RWPE1 (cell line): ENCODE measurements at places on chromosomes 5 and 9.
A peak's percentile ranks its signal among the peaks of the same experiment; 100 is the strongest.

DNA sequence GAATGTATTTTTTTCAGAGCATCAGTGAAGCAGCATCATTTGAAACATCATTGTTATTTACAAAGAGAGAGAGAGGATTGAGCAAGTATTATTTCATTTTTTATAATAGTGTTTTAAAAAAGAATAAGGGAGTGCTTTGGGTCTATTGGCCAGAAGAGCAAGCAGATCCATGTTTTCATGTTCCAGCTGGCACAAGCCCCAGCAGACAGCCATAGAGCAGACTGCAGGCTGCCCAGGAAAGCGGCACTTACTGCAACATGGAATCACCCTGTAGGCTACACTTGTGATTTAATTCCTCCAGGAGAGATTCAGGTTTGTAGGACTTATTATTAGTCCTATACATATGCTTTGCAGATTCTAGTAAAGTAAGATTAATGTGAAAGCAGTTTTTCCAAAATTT, 407.0 kb upstream of the GRAMD2B start:
- DNase-seq: no peak

GRCh38 chr5:73747696-73748380, 121.8 kb downstream of the ARHGEF28 start:
- DNase-seq: no peak

GRCh38 chr5:76471406-76471805, 68.3 kb downstream of the IQGAP2 start:
- no peak for DNase-seq

DNA sequence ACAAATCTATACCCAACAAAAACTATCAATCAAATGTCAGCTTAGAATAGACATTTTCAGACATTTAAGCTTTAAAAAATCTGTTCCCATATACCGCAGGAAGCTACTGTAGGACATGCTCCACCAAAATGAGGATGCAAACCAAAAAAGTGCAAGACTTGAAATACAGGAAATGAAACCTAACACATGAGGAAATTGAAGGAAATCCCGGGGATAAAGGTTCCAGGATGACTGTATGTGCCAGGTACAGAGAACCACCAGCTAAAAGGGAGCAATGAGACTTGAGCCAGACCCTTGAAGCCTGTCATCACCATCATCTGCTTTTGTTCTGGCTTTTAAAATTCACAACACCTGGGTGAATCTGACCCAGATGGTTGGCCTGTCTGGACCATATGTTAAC, 21.4 kb downstream of the DIAPH1 start:
- DNase-seq: no peak

- no peak for DNase-seq
These were observed 52.5 kb upstream of the SLC2A8 start for GRCh38 chr9:127344368-127345000.

DNA sequence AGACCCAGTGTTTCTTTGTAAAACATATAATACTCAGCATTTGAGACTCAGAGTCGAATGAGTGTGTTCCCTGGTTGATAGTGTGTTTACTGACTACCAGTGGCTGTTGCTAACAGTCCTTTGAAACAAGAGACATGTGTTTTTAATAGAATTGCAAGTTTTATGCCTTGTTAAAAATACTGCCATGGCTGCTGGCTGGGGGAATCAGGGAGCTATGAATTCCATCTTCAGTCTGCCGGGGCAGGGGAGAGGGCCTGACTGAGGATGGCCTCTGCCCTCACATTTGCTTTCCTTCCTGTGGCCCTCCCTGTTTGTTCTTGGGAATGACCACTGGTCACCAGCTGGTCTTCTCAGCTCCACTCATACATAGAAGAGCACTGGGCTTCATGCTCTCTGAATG, 63.8 kb downstream of the PDZD2 start:
- DNase-seq: no peak

GRCh38 chr5:80975065-80975464, 14.9 kb downstream of the RASGRF2 start:
- DNase-seq: no peak

GRCh38 chr5:78541086-78541654, 107.4 kb downstream of the LHFPL2 start:
- DNase-seq: no peak

- DNase-seq: no peak
These were observed 246.7 kb downstream of the ADAMTSL1 start for GRCh38 chr9:18720691-18721090.

DNA sequence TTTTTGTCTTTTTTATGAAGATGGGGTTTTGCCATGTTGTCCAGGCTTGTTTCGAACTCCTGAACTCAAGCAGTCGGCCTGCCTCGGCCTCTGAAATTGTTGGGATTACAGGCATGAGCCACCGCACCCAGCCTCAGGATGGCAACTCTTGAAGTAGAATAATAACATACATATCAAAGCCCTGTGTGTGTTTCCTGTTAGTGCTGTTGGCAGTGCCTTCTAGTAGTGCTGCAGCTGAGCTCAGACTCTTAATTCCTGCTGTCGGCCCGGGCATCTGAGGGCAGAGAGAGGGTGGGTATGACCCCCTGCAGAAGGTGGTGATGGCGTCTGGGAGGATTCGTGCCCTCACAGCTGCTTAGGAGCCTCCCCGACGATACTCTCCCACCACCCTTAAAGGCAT, 227.2 kb downstream of the PDZD2 start:
- no peak for DNase-seq

DNA sequence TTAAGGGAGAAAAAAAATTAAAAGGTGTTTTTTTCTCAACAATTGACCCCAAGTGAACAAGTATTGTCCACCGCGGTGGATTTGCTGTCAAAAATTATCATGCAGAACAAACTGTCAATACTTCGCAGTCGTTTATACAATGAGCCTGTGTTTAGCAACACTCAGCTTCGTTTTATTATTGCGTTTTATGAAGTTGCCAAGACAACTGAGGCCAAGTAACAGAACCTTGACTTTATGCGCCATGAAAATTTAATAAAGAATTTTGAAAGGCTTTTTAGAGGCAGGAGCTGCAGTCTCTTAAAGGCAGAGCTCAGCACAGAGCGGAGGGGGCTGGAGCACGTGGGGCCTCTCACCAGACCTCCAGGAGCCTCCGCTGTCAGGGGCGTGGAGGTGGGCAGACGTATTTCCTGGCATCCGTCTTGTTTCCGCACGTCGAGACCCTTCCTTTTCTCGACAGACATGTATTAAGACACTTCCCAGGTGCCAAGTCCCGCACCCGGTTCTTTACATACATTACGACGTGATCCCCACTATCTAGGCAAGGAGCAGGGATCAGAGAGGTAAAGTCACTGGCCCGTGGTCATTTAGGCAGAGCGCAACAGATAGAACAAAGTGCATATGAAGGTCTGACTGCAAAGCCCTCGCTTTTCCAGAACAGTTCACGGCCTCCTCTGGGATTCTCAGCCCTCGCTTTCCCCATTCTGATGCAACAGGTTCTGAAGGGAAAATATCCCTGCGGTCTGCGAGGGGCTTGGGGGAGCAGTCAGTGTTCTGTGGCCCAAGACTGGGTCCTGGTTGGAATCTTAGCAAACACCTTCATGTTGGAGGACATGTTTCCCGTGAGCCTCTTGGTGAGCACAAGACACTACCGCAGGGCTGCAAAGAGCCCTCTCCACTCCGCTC, 164.4 kb downstream of the DAB2IP start:
- no peak for DNase-seq

GRCh38 chr5:164053123-164053522, 547.7 kb downstream of the MAT2B start:
- no peak for DNase-seq

DNA sequence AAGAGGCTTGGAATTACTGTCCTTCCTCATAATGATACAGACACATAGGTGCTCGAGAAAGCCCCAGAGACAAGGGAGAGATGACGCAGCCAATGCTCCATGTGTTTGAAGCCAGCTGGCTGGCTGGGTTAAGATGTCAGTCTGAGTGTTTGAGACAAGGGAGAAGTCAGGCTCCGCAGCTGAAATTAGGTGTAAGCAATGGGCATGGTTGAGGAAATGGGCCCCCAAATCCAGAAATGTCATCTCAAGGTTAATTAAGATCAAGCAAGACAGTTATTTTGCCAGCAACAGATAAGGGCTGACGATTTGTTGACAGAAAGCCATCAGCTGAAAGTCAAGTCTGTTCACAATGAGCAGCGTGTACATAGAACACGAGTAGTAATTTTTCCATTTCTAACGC, 713.4 kb downstream of the IRX1 start:
- DNase-seq: no peak

DNA sequence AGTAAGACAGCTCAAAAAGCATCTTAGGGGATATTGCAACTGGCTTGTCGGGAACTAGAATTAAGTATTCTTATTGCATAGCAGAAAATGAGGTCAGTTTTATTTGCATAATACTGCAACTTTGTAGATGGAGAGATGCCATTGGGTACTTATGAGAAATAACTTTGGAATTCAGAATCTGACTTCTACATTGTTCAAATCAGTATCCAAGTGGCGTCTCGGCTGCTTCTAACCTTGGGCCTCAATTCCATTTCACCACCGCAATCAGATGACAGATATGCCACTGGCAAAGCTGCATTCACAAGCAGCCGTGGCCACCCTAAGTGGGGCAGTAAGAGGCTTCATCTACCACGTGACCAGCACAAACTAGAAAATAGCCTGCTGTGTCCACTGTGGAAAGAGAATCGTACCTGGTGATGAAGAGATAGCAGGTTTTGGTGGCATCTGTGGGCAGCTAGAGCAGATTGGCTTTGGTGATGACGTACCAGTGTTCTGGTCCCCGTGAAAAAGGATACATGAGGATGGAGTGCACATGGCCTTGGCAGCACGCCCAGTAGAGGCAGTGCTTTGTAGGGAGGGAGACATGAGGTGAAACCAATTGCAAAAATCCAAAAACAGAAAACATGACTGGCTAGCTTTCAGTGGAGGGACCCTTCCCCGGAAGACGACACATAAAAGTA, 116.6 kb downstream of the KLHL3 start:
- DNase-seq: peak; percentile 60

DNA sequence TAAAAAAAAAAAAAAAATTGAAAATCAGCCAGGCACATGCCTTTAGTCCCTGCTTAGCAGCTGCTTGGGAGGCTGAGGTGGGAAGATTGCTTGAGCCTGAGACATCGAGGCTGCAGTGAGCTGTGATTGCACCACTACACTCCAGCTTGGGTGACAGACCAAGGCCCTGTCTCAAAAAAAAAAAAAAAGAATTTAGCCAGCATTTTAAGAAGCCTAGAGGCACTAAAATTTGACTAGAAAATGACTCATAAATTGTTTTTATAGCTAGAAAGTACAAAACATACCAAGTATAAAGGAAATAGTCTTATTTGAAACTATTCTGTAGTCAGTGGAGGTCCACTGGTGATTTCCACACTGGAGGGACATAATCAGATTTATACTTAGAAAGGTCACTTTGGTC, 17.5 kb downstream of the LRRC70 start:
- no peak for DNase-seq

GRCh38 chr5:117691081-117691870, 1116.7 kb upstream of the SEMA6A start:
- DNase-seq: no peak

- no peak for DNase-seq
These were observed 44.7 kb downstream of the EXOSC2 start for GRCh38 chr9:130738281-130738680.

- DNase-seq: no peak
These were observed 343.1 kb downstream of the ZSWIM6 start for GRCh38 chr5:61675015-61675692.

DNA sequence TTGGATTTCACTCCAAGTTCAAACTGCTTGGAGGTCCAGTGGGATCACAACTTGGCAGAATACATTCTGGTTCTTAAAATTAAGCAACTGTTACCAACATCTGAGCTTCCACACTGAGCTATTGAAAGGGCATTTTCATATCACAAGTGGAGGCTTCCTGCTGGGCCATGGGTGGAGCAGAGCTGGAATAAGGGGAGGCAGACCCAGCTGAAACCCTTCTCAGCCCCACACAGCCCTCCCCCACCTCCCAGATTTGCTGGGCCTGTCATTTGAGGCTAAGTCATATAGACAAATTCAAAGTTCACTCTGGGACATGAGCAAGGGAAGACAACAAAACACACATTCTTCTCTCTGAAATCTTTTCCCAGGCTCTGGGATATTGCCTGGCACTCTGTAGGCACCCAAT, 79.9 kb downstream of the ACTL7B start:
- no peak for DNase-seq

DNA sequence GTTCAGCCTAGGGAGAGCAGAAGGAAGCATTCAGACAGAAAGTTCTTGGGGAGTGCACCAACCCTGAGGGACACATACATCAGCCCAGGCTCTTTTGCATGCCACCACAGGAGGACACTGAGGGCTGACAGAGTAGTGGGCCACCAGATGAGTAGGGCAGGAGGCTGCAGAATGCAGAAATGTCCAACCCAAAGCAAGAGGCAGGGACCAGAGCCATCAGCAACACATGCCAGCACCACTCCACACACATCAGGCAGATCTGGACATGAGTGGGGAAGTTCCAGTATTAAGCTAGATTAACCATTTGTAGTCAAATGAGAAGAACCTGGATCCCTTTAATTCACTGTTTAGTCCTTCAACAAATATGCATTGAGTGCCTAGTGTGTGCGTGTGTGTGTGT, 35.7 kb upstream of the OTULINL start:
- no peak for DNase-seq

- no peak for DNase-seq
These were observed 34.0 kb downstream of the DAP start for GRCh38 chr5:10726913-10727517.
